ENCODE measurements at places on chromosomes 2 and 18.

- no peak for DNase-seq
These were observed 1.3 kb downstream of the CYP27C1 start for GRCh38 chr2:127218812-127219170.

DNA sequence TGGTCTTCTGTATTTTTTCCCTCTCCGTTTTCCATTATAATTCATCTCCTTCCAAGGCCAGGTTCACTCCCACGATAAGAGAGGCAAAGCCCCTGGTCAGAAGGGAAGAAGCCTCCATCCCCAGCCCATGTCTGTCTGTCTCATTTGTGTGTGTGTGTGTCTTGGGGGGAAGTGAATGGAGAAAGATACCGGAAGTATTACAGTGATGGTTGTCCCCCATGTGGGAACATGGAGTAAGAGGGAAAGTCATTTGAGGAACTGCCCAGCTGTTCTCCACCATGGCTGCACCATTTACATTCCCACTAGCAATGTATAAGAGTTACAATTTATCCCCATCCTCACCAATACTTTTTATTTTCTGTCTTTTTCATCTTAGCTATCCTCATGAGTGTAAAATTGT is 113.6 kb upstream of the ATP8B1 start:
- no peak for DNase-seq

- DNase-seq: no peak
These were observed 255.2 kb upstream of the RASGRP3 start for GRCh38 chr2:33221046-33221784.

DNA sequence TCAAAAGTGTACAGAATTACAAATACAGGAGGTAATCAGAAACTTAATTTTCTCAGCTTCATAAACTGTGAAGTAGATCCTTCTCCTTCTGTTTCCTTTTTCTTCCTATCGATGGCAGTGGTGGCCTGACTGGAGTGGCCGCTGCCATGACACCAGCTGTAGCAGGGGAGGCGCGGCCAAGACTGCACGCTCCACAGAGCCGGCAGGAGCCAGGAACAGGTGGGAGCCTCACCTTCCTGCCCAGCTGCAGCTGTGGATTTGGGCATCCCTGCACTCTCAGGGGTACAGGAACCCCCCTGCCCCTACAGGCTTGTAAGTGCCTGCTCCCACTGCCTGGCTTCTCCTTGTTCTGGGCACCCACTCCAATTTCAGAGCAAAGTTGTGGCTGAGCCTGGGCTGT is 76.1 kb downstream of the EPB41L3 start:
- no peak for DNase-seq

GRCh38 chr18:60146220-60146960 is 226.2 kb downstream of the MC4R start:
- no peak for DNase-seq

GRCh38 chr2:210946395-210946794 is 390.0 kb downstream of the CPS1 start:
- no peak for DNase-seq

DNA sequence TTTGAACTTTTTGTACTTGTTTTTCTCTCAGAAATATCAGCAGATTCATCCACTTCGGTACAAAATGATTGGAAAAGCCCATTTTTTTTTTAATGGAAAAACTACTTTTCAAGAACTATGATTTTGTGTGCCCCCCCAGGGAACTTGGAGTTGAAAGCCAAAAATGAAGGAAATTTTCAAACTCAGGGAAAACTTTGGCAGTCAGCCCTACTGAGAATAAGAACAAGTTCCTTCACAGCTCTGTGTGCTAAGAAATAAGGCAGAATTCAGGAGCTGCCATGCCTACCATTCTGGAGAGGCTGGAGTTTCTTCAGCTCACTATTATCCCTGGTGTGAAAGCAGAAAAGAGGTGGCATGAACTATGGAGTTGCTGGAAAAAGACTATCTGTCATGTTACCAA is 226.0 kb upstream of the SLC35G4 start:
- DNase-seq: no peak

DNA sequence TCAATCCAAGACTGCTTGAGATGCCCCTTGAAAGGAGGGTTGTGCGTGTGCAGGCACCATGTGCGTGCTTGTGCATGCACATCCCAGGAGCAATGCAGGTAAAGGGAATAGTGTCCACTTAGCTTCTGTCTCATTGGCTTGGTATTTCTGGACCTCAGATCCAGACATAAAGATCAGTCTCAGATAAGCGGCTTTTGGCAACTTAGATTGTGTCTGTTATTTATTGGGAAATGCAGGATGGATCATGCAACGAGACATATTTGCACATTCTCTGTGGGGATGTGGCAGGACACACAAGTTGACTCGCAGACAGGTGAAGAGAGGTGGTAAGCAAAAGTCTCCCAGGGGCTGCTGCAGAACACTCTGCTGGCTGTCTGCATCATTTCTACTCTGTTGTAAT is 67.9 kb downstream of the SETBP1 start:
- DNase-seq: no peak
